COR-L47 (cell line): ENCODE measurements at places on chromosomes 7 and 10.

DNA sequence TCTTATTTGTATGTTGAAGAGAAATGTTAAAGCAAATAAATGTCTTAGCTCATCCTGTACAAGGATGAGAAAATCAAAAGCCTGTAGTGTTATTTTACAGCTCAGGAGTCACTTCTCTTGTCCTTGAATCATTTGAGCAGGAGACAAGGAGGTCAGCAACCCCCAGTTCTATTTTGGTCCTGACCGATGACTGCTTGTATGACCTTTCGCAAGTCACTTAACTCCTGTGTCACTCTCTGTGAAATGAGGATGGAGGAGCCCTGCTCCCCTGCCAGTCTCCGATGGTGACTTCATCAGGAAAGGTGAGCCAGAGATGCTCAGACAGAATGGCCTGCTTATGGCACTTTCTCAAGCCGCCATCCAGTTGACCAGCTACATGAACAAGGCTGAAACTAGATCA is 101.0 kb downstream of the CELF2 start:
- DNase-seq: no peak

- no peak for DNase-seq
These were observed 51.3 kb downstream of the HIPK2 start for GRCh38 chr7:139726485-139726869.

DNA sequence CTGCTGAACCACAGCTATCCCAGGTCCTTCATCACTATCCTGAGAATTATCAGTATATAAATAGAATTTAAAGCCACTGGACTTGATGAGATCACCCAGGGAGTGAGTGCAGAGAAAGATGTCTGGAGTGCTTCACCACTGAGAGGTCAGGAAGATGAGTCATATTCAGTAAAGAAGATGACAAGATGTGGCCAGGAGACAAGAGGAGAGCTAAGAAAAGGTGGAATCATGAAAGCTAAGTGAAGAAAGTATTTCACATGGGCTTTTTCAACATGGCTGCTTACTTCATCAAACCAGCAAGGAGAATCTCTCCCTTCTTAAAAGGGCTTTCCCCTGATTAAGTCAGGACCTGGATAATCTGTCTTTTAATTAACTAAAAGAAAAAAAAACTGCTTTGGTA is 9.1 kb upstream of the PRKAR2B start:
- no peak for DNase-seq

GRCh38 chr7:55177068-55177530 is 158.3 kb downstream of the EGFR start:
- DNase-seq: no peak

- DNase-seq: no peak
These were observed 148.4 kb upstream of the HDAC9 start for GRCh38 chr7:18347170-18347569.

- DNase-seq: no peak
These were observed 216.7 kb downstream of the BBS9 start for GRCh38 chr7:33346055-33346454.

DNA sequence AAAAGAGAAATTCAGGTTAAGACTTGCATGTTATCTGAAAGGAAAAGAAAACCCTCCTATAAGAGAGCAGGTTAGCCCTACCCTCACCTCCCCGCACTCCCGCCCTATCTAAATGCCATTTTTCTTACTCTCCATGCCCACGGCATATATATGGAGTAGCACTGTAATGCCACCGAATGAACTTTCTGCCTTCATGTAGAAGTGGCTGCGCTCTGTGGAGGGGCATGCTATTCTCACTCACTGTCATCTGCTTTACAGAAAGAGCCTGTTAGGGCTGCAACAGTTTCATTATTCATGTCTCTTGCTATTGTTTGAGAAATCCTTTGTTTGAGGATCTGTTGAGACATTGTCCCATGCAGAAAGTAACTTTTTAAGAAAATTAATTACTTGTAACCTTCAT is 1190.6 kb downstream of the SORCS1 start:
- DNase-seq: no peak

DNA sequence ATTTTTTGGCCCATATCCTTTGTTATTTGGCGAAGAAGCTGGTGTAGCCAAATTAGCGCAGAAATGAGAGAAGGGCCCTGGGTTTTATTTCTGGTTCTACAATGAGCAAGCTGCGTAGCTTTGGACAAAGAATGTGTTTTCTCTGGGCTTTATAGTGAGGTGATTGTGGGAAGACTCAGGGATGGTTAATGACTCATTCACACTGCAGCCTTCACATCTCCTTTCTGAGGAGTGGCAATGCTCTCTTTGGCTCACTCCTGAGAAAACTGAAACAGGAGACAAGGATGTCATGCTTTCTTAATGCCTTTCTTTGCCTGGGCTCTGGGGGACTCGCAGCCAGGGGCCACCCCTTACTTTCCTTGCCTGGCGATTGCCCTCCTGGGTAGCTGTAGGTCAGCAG is 271.0 kb upstream of the PODXL start:
- DNase-seq: no peak

- no peak for DNase-seq
These were observed 220.7 kb upstream of the GLI3 start for GRCh38 chr7:42457663-42458062.
